ENCODE measurements at places on chromosomes 3 and 15.

GRCh38 chr15:31352911-31353811, 26.5 kb downstream of the KLF13 start:
- no peak for DNase-seq

DNA sequence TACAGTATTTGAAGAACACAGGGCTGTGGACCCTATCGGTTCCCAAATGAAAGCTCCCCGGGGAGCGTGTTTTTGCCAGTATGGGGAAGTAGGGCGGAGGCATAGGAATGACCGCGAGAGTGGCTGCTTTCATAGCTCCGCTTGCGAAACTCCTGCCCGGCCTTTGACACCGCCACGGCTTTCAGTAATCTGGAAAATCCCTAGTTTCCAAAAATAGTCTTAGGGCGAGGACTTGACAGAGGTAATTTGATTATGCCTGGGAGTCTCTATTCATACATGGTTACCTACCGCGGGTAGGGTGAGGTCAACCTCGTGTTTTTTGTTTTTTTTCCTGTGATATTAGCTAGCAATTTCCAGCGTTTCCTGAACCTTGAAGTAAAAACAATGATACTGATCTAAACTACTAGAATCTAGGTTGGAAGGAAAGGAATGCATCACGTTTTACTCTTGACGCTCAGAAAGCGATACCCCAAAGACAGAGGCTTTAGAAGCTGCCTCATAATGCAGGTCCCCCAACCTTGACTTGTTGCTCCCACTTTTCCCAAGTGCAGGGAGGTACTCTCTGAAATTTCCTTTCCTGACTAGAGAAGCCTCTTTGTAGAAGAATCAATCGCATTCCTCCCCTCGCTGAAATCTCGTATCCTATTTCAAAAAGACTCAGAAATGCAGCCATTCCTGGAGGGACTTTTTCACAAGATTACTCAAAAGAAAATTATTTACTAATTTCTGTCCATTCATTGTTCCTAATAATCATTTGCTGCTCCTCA, 894 bp upstream of the CCNL1 start:
- DNase-seq = no peak

DNA sequence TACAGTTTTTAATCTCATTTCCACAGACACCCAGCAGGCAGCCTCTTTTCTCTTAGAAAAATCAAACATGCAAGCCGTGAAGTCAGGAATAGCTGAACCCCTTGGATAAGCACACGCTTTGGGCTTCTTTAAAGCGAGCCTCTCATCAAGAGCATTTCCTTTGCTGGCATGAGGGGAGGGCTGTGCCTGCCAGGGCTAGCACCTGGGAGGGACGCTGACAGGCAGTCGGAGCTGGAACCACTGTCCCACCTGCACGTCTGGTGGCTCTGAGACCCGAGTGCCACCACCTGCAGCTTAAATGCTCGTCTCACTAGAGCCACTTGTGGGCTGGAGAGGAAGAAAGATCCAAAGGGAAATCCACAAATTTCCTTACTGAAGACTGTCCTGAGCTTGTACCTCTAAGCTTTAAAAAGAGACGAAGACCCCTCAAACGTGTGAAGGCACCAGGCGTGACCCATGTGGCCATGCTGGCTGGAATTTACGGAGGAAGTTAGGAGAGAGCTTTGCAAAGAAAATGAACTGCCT, 9.4 kb downstream of the MAP6D1 start:
- no peak for DNase-seq

- no peak for DNase-seq
Measured at GRCh38 chr15:41989573-41990242, 17.4 kb upstream of the EHD4 start.

DNA sequence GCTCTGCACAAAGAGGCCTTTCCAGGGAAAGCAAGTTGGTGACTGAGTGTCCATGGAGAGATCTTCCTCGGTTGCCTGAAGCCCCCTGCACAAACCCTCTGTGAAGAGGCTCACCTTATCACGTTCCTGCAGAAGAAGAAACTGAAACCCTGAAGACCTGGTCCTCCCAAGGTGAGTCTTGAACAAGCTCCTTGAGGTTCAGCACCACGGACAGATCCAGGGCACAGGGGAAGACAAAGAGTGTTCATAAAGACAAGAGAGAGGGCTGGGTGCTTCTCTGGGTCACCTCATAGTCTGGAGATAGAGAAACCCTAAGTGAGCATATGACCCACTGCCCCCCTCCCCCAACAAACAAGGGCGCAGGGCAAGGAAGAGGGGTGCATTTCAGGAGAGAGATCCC, 21.7 kb upstream of the TBC1D21 start:
- DNase-seq = no peak

GRCh38 chr15:43107751-43108150, 1.9 kb upstream of the UBR1 start:
- DNase-seq = no peak

DNA sequence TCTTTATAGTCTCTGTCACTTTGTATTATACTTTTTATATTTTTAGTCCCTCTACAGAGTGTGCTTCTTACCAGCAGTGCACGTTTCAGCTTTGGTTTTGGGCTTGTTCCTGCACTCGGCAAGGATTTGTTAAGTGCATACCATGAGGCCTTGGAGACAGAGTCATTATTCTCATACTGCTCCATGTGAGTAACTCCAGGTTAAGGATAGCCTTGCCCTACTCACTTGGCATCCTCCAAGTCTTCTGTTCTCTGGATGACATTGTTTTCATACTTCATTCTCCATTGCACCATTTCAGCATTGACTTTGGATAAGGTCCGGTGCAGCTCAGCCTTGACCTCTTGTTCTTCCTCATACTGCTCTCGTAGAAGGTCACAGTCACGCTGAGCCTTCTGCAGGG, 96.4 kb downstream of the MYH15 start:
- no peak for DNase-seq

DNA sequence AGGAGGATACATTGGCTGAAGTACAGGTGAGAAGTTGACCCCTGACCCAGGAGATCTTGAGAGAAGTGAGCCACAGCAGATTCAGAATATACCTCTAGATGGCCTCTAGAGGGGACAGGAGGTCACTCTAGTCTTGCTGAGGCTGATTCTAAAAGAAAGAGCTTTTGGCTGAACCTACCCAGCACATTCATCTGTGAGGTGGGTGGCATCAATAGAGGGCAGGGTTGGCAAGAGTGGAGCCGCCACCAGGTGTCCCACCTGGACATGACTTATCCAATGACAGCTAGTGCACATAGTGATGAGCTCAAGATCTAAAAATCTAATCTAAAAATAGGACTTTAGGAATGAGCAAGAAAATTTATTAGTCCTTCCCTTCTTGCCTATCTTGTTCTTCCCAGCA, 51.6 kb downstream of the CYP19A1 start:
- DNase-seq = no peak

- DNase-seq = no peak
Measured at GRCh38 chr3:42488687-42489086, 13.8 kb upstream of the VIPR1 start.

GRCh38 chr3:127785711-127786265, 36.5 kb downstream of the MGLL start:
- DNase-seq = no peak

DNA sequence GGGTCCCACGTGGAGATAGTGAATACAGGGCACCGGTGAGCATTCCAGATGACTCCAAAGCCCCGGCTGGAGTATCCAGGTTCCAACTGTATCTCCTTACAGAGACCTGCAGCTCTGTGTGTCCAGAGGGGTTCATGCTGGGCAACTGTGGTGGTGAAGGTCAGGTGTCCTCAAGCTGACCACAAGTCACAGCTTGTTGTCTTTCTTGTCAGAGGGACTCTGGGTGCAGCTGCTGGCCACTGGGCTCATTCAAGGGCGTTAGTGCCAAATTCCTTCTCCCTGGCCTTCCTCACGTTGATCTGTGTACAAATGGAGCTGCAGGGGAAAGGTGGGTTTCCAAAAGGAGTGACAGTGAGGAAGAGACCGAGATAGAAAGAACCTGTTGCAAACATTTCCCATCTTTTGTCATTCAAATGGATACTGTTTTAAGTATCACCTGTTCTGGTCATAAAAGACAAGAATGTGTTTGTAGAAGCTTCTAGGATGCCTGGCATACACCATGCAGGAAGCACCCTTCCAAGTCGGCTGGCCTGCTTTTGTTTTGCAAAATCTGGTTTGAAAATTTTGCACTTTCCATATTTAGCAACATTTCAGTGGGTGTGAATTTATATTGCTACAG, 52.5 kb downstream of the CEMIP start:
- no peak for DNase-seq

DNA sequence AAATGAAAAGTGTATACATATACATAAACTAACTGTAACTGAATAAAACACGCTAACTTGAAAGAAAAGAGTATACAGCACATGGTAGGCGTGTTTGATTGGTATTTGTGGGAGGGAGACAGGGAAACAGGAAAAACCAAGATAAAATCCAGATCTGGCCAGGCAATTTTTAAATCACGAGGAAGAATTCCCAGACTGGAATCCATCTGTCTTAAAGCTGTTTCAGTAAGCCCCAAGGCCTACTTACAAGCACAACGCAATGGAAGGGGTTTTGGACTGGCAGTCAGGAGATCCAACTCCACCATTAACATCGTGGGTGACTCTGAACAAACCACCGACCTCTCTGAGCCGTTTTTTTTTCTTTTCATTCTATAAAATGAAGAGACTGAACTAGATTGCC, 195.8 kb downstream of the OSBPL10 start:
- no peak for DNase-seq

GRCh38 chr3:150249779-150250470, 158.2 kb upstream of the TSC22D2 start:
- no peak for DNase-seq

DNA sequence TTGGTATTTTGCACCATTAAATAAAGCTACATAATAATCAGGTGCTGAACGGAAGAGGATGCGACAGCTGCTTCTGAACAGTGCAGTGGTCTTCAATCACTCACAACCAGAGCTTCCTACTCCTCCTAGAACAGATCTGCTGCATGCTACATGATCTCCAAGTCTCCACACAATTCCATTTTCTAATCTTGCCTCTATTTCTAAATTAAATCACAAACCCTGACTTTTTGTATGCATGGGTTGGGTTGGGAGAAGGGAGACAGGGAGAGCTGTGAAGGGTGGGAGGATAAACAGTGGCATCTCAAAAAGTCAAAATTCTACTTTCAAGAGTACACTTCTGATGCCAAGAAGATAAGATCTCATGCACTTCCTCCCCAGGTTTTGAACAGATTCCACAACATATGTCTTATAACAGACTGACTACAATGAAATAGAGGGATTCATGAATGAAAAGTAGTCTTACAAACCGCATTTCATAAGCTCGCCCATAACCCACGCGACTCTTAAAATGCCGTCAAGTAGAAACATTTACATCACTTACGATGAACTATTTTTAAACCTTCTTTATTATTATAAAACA, 57.2 kb downstream of the CHSY1 start:
- DNase-seq = no peak

GRCh38 chr15:96092186-96092585, 238.3 kb upstream of the NR2F2 start:
- DNase-seq = no peak

GRCh38 chr15:47872869-47873432, 155.6 kb downstream of the SEMA6D start:
- no peak for DNase-seq

DNA sequence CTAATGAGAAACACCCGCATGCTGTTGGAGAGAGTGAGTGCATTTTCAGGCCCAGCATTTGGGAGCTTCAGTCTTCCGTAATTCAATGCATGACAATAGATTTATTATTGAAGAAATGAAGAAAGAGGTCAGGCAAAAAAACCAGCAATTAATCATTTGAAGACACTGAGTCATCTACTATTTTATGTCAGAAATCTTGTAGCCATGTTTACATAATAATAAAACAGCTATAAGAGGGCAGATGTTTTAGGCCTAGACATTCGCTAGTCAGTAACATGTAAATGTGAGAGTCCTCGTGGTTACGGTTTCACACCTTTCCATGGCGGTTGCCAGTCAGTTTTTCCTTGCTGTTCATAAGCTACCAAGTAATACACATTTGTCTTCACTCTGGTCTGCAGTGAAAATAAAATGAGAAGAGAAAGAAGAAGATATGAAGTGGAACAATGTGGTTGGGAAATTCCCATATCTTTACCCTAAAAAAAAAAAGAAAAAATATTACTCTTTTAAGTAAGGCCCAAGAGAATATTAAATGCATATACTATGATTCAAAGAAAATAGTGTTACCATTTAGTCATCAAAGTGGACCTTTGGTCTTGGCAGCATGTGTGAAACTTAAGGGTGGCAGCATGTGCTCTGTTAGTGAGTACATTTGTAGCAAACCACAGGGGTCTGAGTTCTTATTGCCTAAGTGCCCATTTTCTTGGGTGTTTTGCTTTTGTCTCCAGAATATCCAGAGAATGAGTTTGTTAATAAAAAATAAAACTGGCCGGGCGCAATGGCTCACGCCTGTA, 140.5 kb upstream of the TBL1XR1 start:
- no peak for DNase-seq

- DNase-seq = no peak
Measured at GRCh38 chr15:27686971-27687370, 412.1 kb downstream of the OCA2 start.

- DNase-seq = no peak
Measured at GRCh38 chr3:52490939-52491526, 4.1 kb upstream of the STAB1 start.

DNA sequence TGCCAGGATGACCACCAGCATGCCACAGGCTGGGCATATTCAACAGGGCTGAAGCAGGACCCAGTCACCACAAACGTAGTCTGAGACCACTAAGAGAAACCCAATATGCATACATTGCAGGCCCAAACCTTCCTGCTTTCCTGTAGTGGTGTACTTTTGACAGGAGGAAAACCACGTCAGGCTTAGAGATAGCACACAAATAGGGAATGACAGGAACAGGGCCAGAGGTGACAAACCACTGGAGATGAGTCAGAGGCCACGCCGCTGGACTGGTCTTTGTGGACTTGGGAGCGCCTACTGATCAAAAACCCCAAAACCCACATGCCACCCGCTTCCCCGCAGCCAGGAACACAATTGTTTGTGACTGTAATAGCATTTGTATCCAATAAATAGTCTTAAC, 3.6 kb upstream of the EFCAB12 start:
- DNase-seq = no peak

DNA sequence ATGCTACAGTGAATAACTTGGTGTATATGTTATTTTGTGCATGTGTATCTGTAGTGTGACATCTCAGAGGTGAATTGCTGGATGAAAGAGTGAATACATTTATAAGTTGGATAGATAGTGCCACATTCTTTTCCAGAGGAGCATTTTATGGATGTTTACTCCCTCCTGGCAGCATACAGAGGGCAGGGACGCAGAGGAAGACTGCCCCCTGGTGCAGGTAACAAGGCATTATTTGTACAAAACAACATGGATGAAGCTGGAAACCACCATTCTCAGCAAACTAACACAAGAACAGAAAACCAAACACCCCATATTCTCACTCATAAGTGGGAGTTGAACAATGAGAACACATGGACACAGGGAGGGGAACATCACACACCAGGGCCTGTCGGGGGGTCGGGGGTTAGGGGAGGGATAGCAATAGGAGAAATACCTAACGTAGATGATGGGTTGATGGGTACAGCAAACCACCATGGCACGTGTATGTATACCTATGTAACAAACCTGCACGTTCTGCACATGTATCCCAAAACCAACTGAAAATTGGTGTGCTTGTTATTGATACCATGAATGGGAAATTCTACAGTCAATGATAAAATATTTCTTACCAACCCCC, 57.9 kb upstream of the CTXND1 start:
- no peak for DNase-seq

- DNase-seq = no peak
Measured at GRCh38 chr3:77526573-77527113, 486.7 kb downstream of the ROBO2 start.
